ENCODE measurements at places on chromosomes 1 and 21.

DNA sequence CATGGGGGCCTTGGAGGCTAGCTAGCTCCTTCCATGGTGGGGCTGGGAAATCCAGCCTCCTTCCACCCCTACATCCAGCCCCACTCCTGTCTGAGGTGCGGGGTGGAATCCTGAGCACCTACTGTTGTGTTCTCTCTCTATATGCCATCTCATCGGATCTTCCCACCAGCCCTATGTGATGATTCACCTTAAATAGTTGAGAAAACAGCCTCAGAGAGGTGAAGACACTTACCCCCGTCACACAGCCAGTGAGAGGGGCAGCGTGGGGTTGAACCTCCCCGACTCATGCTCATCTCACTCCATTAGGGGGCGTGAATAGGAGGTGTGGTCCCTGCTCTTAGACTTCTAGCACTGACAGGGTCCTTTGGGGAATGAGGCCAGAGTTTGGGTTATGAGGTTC lies 31.0 kb upstream of the ACTL8 start:
- no peak for DNase-seq

- no peak for DNase-seq
Measured at GRCh38 chr1:235468004-235468403, 36.2 kb downstream of the B3GALNT2 start.

GRCh38 chr1:204307334-204307883 lies 52.3 kb downstream of the PLEKHA6 start:
- DNase-seq = no peak

DNA sequence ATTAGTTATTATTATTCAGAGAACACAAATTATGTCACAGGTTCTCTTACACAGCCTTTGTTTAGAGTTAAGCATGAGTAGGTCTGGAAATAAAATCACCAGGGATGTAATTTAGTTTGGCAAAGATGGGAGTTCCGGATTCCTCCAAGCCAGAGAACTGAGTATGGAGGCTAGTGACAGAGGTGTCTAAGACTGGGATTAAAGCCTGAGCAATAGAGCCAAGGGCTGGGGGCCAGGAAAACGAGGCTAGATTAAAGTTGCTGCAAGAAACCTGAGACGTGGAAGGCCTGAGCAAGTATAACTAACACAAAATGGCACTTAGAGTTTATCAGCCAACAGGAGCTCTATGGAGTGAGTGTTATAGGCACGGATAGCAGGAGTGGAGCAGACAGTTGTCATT lies 381.6 kb downstream of the SRGAP2C start:
- no peak for DNase-seq

DNA sequence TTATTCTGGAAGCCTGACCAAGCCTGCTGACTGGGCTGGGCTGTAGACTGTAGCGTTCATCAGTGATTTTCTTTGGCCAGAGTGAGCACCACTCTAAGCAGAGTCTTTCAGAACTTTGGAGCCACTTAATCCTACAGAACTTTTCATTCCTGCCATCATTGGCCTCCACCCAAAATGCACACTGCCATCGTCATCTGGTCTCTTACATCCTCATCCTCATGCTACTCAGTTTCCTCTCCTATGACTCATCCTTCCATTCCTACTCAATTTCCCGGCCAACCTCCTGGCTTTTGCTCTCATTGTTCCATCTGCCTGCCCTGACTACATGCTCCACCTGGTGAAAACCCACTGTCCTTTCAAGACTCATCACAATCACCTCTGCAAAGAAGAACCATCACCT lies 233.8 kb upstream of the USP25 start:
- no peak for DNase-seq

- no peak for DNase-seq
Measured at GRCh38 chr1:183758913-183759312, 46.0 kb upstream of the RGL1 start.

- DNase-seq = no peak
Measured at GRCh38 chr1:20114021-20114648, 5.2 kb downstream of the PLA2G2D start.

GRCh38 chr21:26943921-26944320 lies 23.0 kb downstream of the ADAMTS5 start:
- no peak for DNase-seq

- DNase-seq = no peak
Measured at GRCh38 chr1:228455715-228456114, 31.5 kb upstream of the RNF187 start.

DNA sequence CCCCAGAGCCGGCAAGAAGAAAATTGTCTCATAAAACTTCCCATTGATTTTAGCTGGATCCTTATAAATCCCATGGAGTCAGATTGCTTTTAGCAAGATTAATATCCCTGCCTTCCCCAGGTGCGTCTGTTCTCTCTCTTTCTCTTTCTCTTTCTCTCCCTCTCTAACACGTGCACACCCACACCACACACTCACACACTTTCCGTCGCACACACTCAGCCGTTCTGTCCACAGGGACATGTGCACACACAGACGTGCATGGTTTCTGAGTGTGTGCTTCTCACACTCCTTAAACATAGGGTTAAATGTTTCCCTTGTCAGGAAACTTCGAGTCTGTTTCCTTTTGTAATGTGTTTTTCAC lies 98.7 kb upstream of the NFIA start:
- no peak for DNase-seq

DNA sequence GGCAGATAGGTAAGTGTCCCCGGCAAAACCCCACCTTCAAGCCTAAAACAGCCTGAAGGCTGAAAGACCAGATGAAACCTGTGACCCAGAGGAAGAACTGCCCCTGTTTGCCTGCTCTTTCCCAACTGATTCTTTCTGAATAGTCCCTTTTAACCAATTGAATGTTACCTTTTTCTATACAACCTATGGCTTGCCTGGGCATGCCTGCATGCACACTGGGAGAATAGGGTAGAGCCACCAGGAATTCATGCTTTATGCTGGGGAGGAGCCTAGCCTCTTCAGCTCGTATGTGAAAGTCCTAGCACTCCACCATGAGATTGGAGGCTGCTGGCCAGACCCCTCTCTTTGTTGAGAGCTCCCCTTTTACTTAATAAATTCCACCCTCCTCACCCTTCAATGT lies 340.0 kb downstream of the PTBP2 start:
- DNase-seq = no peak

DNA sequence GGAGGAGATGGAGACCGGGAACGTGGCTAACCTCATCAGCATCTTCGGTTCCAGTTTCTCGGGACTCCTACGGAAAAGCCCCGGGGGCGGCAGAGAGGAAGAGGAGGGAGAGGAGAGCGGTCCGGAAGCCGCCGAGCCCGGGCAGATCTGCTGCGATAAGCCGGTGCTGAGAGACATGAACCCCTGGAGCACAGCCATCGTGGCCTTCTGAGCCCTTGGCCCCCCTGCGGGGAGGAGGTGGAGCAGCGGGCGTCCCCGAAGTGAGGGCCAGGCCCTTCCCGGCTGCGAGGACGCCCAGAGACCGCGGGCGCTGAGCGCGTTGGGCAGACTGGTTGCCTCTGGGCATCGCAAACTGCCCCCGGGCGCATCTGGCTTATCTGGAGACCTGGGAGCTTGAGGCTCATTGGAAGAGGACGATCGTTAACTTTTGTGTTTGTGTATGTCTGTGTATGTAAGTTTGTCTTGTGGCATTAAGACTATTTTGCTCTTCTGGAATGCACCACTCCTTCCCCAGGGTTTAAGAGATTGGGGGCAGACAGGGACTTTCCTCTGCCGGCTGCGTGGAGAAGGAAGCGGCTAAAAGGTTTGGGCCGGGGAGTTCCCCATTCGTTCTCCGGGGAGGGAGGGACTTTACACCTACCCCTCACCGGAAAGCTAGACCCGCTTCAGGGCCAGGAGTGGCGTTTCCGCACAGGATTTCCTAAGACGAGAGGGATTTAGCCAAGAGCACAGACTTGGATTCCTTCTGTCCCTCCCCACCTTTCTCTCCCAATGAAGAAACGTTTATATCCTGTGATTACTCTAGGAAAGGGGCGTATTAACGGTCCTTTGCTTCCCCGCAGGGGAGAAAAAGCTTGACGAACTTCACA lies 1.4 kb downstream of the IER5 start:
- peak; percentile 71 for DNase-seq

Measured in right atrium auricular region (tissue), 2 donors.